ENCODE measurements at places on chromosomes 12 and 14.

DNA sequence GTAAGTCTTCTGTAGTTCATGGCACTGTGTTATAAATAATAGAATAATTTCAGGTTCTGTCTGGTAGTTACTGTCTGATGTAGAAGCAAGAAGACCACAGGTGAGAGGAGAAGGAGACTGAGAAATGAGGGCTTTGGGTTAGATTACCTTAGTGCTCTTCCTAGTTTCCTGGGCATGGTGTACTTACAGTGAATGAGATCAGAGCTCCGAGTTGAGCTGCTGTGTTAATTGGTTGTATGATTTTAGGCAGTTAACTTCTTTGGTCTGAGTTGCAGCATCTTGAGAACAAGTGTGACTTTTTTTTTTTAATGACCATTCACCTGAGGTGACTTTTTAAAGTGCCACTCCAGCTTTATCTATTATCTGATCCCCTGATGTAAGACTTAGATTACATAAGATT is 41.5 kb downstream of the WDR20 start:
- no peak for DNase-seq

GRCh38 chr14:21032326-21033132 is 2.1 kb downstream of the RNASE13 start:
- DNase-seq: no peak

DNA sequence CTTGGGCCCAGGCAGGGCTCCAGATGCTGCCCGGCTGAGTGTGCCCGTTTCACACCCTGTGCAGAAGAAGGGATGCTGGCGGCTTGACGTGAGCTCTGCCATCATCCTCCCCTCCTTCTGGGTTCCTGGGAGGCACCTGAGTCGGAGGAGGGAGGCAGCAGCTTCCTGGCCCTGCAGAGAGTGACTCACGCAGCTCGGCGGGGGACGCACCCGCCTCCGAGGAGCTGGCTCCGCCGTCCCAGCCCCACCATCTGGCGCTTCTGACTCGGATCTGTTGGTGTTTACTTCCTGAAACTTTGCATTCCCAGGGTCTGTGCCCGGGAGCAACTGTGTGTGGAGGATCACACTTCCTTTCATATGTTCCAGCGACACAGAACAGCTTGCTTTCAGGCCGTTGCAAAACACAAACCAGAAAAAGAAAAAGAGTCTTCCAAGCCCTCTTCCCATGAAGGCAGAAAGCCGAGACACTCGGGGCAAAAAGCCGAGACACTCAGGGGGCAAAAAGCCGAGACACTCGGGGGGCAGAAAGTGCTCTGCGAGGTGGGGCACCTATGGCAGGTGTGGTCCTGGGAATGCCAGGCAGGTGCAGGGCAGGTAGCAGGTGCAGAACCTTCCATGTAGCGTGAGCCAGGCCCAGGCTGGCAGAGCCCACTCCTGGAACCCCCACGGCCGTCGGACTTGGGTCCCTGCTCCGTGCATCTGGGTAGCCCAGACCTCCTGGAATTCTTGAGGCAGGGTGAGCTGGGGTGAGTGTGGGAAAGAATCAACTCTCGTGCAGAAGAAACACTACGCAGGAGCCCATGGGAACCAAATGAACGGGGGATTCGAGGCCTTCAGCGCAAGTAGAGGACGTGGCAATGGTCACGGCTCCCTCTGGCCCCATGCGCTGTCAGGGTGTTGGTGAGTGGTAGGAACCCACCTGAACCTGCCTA is 27.6 kb upstream of the GALNT9 start:
- DNase-seq: no peak

DNA sequence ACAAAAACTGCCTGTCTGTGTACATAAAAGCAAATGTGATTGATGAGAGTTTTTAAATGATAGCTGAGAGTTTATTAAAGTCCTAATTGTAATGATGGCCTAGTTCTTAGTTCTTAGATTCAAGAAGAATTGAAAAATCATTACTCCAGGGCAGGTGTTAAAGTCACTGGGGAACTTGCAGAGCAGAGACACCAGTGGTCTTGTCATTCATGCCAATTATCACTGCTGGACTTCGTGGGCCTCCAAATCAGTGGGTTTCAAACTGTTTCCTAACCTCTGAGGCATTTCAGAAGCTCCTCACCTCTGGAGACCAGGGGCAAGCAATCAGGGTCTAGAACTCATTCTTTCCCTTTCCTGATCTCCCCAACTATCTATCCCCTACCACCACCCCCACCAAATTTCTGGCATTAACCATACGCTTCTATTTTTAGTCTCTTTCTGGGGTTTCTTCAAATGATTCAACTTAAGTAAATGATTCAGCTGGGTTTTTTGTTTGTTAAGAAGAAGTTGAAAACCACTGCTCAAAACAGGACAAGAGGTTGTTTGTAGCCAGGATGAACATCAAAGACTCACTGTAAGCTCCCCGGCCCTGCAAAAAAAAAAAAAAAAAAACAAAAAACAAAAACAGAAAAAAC is 80.1 kb downstream of the CEP83 start:
- DNase-seq: no peak

GRCh38 chr12:59040656-59041055 is 120.4 kb upstream of the LRIG3 start:
- DNase-seq: no peak
